ENCODE measurements at places on chromosomes 16 and 17.

GRCh38 chr16:68512183-68512582 is 26.9 kb upstream of the ZFP90 start:
- no peak for DNase-seq

GRCh38 chr17:70251706-70252105 is 82.4 kb downstream of the KCNJ2 start:
- DNase-seq = no peak

DNA sequence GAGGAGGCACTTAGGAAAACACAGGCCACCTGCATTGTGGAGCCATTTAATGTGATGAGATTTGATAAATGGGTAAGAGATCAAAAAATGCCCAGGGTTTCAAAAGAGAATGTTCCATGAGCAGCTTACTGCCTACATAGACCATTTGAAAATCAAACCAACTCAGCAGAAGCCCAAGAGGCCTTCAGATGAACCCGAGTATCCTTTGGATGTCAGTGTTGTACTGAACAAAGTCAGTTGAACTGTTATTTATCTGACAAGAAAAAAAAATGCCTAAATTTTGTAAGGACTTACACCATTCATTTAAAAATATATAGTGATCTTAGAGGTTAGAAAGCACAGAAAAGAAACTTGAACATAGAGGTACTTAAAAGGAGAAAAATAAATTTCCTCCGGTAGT is 381.7 kb downstream of the ZFHX3 start:
- DNase-seq = no peak

DNA sequence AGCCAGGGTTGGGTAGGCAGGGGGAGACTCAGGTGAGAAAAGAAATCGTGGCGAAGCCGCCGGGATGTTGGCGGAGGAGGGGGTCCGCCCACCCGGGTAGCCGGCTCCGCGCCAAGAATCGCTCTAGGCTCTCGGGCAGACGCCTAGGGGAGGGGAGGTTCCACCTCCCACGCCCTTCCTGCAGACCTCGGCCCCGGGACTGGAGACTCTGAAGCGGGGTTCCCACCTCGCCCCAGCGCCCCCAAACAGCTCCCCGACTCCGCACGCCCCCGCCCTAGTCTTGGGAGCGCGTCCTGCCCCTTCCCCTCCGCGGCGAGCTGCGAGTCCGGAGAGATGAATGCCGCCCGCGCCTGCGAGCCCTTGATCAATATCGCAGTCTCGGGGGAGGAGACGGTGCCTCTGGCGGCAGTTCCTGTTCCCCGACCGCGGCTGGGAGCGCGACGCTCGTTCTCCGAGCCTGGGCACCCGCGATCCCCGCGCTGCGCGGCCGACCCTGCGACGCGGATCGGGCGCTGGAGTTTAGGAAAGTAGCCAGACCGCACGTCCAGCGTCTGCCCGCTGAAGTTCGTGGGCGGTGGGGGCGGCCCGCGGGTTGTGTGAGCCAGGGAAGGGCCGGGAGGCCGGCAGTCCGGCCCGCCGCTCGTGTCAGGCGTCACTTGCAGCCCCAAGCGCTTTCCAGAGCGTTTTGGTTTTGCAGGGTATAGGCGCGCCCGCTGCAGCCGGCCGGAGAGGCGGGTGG is 790 bp downstream of the CRHR1 start:
- DNase-seq = no peak

DNA sequence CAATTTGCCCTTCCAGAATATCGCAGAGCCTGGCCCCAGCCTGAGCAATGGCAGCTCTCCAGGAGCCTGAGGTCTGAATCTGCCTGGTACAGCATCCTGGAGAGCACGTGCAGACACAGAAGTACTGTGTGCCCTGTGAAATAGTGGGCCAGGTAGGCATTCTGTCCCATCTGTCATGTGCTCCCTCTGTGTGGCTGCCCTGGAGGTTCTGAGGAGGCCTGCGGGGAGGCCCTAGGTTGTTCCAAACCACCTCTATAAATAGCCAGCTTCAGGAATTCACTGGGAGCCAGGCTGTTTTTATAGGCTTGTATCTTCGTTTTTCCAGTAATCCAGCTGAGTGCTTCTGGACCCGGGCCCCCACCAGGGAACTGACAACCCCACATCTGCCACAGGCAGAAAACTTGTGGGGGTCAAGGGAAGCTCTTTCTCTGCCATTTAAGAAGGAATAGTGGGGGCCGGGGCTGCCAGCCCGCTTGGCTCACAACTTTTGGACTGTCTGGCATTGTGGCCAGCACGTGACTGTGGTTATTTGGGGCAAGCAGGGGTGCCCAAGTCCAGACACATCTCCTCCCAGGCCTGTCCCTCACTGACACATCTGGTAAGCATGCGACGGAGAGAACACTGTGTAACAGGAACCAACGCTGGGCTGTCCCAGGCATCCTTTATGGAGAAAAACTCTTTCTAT is 356.3 kb upstream of the TNRC6C start:
- DNase-seq = no peak

- no peak for DNase-seq
These were observed 20.7 kb downstream of the PIK3R6 start for GRCh38 chr17:8846768-8847211.

All from stimulated activated CD8-positive, alpha-beta memory T cell treated with anti-CD3 and anti-CD28 coated beads, Interleukin-12 subunit alpha, Interleukin-12 subunit beta, amount 100 ng/mL, for 4 hours (primary cell).